Stimulated activated naive B cell treated with anti-CD40 and anti-IgM and Interleukin-4, amounts not matched to agents 10 μg/mL and 1 μg/mL and 100 μg/mL, for 72 hours (primary cell): ENCODE measurements at places on chromosomes 4 and X.

GRCh38 chrX:68631336-68631735 lies 16.1 kb upstream of the STARD8 start:
- no peak for DNase-seq

DNA sequence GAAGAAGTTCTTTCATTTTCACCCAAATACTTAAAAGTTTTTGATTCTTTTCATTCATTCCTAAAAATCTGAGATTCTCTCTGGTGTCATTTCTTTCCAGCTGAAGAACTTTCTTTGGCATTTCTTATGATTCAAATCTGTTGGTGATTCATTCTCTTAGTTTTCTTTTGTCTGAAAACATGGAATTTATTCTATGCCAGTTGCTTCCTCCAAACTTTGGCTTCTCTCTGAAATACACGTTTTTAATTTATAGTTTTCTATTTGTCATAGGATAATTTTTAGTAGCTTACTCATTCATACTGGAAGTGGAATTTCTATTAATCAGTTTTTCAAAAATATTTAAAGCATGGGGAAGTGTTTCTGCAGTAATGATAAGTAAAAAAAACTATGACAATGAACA lies 1012.0 kb downstream of the RPA4 start:
- no peak for DNase-seq

DNA sequence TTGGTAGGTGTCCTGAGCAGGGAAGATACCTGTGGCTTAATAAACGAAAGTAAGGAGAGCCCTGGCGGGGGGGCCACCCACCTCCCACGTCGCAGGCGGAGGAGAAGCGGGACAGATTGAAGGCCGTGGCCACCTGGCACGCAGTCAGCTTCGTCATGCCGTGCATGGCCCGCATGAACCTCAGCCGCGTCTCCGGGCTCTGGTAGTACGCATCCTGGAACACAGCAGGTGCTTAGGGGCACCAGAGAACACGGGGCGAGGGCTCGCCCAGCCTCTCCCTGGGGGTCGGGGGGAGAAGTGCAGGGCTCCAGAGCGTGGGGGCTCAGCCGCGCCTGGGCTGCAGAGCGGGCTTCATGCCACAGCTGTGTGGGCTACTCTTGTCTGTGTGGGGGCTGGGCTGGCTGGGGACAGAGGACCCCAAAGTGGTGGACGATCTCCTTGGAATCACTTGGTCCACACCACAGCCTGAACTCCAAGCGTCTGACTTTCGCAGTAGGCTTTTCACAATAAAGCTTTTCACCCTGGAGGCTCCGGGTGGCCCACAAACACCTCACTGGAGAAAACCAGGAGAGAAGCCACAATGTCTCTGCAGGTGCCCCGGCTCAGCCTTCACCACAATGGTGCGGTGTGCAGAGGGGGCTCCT lies 27.1 kb upstream of the SLC25A6 start:
- no peak for DNase-seq

DNA sequence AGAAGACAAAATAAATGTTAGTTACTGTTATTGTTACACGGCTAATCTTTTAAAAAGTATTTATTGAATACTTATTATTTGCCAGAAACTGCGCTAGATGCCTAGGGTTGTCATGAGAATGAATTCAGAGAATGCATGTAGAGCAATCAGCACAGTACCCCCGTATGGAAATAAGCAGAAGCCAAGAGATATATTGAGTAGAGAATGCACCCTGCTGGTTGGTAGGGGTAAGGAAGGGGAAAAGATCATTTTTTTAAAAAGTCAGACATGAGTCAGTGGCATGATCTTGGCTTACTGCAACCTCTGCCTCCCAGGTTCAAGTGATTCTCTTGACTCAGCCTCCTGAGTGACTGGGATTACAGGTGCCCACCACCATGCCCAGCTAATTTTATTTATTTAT lies 13.1 kb upstream of the DRP2 start:
- DNase-seq = no peak

DNA sequence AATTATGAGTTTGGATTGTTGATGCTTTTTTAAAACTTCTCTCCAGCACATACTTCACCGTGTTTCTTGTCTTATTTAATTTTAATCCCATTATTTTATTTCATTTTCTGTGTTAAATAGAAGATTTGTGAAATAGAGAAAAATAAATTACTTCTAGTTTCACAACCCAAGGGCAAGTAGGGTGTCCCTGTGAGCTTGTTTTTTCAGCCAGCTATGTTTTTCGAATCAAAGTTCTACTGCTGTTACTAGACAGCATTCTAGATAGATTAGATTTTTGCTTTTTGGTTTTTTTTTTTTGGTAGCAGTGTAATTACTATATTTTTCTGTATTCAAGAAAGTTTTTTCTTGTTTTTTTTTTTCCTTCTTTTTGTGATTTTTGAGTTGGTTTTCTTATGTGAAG lies 59.9 kb downstream of the RBPJ start:
- DNase-seq = no peak

- DNase-seq = peak; percentile 1
These were observed 128.5 kb upstream of the ARX start for GRCh38 chrX:25144043-25144940.

- DNase-seq = no peak
These were observed 258.6 kb downstream of the TEX13A start for GRCh38 chrX:104961926-104962325.

- no peak for DNase-seq
These were observed 8.8 kb downstream of the DDX53 start for GRCh38 chrX:23008431-23009099.

GRCh38 chrX:113726009-113726408 lies 857.9 kb upstream of the HTR2C start:
- no peak for DNase-seq

DNA sequence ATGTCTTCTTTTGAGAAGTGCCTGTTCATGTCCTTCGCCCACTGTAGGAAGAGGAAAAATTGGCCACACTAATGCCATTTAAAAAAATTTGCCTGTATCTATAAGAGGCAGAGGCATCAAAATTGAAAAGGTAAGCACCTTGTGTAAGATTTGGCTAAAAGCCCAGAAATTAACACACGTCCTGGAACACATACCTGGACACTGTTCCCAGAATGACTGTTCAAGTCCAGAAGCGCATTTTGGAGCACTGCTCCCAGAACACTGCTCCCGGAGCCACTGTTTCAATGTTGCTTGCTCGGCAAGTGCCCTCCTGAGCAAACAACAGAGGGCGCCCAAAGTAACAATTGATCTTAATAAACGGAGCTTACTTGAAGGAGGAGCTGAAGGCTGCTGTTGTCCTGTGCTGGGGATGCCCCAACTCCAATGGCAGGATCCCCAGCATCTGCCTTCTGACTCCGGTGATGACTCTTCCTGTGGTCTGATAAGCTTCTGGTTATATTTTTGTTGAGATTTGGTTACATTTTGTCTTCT lies 1958.6 kb downstream of the C4orf33 start:
- no peak for DNase-seq

GRCh38 chrX:68867458-68868112 lies 38.8 kb downstream of the EFNB1 start:
- DNase-seq = no peak

GRCh38 chr4:75831856-75832405 lies 70.3 kb downstream of the PPEF2 start:
- no peak for DNase-seq

DNA sequence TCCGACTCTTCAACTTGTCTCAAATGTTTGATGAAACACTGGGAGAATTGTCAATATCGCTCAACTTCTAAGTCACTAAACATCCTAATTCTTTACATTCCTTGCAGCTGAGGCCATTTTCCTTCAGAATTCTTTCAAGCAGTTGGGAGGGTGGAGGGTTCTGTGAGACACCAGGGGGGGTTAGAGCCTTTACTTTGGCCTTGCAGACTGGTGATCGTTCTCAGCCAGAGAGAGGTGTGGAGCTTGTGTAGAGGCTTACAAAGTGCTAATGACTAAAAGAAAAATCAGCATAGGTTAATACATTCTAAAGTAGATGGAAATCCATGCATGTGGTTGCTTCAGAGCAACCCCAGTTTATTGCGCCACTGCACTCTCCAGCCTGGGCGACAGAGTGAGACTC lies 21.3 kb upstream of the SOX3 start:
- DNase-seq = no peak

DNA sequence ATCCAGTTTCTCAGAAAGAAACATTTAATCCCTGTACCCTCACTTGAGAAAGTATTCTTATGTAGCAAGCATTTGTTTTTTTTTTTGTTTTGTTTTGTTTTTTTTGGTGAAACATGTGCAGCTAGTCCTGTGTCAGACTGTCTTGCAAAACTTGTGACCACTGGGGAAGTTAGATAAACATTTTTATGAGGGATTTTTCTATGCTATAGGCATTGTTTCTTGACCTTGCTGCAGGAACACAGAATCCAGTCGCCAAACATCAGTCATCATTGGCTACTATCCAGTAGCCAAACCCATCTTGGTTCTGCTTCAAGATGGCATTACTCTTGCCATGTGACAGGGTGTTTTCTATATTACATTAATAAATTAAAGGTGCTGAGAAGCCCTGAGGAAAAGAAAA lies 7.7 kb upstream of the MAPK10 start:
- DNase-seq = no peak

- no peak for DNase-seq
These were observed 53.0 kb upstream of the KLF3 start for GRCh38 chr4:38610966-38611431.

DNA sequence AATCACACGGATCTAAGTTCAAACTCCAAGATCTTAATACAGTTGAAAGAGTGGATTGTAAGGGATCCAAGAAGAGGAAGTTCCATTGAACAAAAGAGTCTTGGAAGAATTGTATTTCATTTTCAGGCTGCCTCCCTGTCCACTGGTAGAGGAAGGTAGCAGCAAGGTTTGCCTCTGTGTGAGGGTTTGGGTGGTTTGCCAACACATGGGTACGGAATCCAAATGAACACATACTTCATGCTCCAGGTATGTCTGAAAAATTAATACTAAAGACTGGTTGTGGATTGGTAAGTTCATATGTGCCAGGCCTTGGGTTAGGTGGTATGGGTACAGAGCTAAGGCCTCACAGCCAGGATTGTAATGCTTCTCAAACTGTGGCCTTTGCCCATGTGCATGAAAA lies 523.6 kb upstream of the BOD1L1 start:
- DNase-seq = no peak

- no peak for DNase-seq
These were observed 97.5 kb upstream of the STX18 start for GRCh38 chr4:4639370-4639769.

DNA sequence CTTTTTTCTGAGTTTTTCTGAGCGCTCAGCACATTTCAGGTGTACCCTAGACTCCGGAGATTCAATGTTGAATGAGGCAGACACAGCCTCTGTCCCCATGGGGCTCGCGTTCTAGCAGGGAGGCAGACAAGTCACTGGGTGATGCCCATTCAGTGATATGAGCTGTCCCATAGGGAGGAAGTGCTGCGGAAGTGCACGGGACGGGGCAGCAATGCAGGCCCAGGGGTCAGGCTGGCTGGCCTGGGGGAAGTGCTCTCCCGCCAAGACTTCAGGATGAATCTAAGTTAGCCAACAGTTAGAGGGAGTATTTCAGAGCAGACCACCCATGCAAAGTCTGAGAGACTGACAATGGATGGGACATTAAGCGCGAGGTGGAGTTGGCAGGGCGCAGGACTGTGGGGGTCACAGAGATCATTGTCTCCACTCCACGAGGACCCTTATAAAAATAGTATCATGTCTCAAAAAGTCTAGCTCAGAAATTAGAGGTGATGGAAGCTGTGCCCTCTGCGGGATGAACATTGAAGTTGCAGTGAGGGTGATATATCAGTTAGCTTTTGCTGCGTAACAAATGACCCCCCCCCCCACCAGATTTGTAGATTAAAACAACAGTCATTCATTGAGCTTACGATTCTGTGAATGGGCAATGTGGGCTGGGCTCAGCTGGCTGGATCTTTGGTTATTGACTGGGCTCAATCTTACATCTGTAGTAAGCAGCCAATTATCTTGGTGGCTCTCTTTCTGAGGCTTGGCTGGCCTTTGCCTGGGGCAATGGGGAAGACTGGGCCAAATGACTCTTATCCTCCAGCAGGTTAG lies 16.4 kb downstream of the PSAPL1 start:
- no peak for DNase-seq
